ENCODE measurements at places on chromosomes 12 and 14.
A peak's percentile ranks its signal among the peaks of the same experiment; 100 is the strongest.

- DNase-seq: no peak
- H3K27me3 ChIP-seq: no peaks in the 10 kb centered on the region
- H3K4me3 ChIP-seq: no peak overlapping the region
- H3K27ac ChIP-seq: no peak overlapping the region
- H3K4me1 ChIP-seq: no peaks in the 10 kb centered on the region
- no peaks in the 10 kb centered on the region for H3K36me3 ChIP-seq
These were observed 346.2 kb upstream of the PRICKLE1 start for GRCh38 chr12:42935756-42936155.

- DNase-seq: no peak
- H3K36me3 ChIP-seq: no peaks in the 10 kb centered on the region
- H3K4me1 ChIP-seq: peaks cover 16% of the 10 kb centered on the region
- no peak overlapping the region for H3K4me3 ChIP-seq
- peaks cover 5% of the 10 kb centered on the region for H3K27me3 ChIP-seq
These were observed 217.4 kb downstream of the C12orf42 start for GRCh38 chr12:103278329-103278728.

DNA sequence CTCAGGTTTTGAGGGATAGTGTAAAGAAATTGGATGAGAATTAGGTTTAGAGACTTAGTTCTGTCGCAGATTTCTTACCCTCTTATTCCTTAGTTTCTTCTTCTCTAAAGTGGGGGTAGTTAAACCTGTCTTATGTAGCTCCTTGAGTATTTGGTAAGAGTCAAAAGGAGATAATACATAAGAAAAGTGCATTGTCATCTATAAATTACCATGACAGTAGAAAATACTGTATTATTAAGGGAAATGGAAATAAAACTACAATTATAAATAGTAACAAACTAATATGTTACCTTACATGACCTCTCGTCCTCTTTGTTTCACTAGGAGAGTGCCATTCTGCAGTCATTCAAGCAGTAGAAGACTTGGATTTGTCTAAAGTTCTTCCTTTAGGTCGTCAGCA is 49.0 kb downstream of the UTP20 start:
- no peaks in the 10 kb centered on the region for H3K4me1 ChIP-seq
- peaks cover 55% of the 10 kb centered on the region for H3K36me3 ChIP-seq
- H3K27me3 ChIP-seq: no peaks in the 10 kb centered on the region
- DNase-seq: no peak
- H3K4me3 ChIP-seq: no peak overlapping the region

- no peak overlapping the region for H3K27ac ChIP-seq
- H3K4me3 ChIP-seq: no peak overlapping the region
- DNase-seq: no peak
- H3K27me3 ChIP-seq: peaks cover 4% of the 10 kb centered on the region
- H3K4me1 ChIP-seq: no peaks in the 10 kb centered on the region
These were observed 42.2 kb upstream of the DBX2 start for GRCh38 chr12:45093051-45093450.

- H3K4me3 ChIP-seq: no peak overlapping the region
- no peaks in the 10 kb centered on the region for H3K36me3 ChIP-seq
- peaks cover 31% of the 10 kb centered on the region for H3K27me3 ChIP-seq
- no peak overlapping the region for H3K27ac ChIP-seq
- no peak for DNase-seq
These were observed 39.5 kb downstream of the GALNT16 start for GRCh38 chr14:69299286-69300035.

DNA sequence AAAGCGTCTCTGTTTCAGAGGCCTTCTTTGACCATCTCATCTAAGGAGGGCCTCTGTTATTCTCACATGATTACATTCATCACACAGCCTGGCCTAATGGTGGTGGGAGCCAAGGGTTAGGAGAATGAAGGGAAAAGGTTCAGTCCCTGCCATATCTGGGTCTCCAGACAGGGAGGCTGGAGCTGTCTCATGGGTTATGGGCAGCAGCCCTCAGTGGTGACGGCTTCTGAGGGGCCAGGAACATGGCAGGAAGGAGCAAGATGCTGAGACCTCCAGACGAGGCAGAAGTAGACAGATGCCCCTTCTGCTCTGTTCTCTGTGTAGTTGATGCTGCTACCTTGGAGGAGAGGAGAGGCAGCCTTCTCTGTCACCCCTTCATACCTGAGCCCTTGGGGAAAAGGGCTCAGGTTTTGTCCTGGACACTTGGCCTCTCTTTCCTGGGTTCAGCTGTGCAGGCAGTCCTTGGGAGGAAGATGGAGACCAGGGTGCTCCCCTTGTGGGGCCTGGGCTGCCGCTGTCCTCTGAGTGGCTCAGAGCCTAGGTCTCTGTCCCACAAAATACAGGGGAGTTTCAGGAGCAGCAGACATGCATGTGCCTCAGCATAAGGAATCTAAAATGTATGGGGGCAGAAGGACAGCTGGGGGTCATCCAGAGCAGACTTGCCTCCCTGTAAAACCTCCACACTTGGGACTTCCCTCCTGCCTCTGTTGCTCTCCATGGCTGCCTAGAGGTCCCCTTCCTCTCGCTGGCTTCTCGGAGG is 3.6 kb downstream of the IFI27L2 start:
- peaks cover 20% of the 10 kb centered on the region for H3K4me1 ChIP-seq
- peaks cover 7% of the 10 kb centered on the region for H3K27me3 ChIP-seq
- no peak for DNase-seq
- H3K27ac ChIP-seq: no peak overlapping the region
- H3K36me3 ChIP-seq: peaks cover 3% of the 10 kb centered on the region
- H3K4me3 ChIP-seq: no peak overlapping the region

DNA sequence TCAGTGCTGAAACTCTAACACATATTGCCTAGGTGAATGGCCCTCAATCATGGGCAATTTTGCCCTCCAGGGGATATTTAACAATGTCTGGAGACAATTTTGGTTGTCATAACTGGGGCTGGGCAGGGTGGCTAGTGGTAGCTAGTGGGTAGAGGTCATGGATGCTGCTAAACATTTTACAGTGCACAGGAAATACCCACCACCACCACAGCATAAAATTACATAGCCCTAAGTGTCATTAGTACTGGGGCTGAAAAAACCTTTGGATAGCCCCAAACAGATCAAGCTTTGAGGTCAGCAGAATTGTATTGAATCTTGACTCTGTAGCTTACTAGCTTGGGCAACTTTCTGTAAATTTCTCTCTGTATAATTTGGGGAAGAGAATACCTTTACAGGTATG is 758.0 kb downstream of the BCL11B start:
- H3K4me1 ChIP-seq: peaks cover 32% of the 10 kb centered on the region
- H3K36me3 ChIP-seq: peaks cover 3% of the 10 kb centered on the region
- H3K27ac ChIP-seq: no peak overlapping the region
- DNase-seq: no peak
- H3K27me3 ChIP-seq: peaks cover 2% of the 10 kb centered on the region

DNA sequence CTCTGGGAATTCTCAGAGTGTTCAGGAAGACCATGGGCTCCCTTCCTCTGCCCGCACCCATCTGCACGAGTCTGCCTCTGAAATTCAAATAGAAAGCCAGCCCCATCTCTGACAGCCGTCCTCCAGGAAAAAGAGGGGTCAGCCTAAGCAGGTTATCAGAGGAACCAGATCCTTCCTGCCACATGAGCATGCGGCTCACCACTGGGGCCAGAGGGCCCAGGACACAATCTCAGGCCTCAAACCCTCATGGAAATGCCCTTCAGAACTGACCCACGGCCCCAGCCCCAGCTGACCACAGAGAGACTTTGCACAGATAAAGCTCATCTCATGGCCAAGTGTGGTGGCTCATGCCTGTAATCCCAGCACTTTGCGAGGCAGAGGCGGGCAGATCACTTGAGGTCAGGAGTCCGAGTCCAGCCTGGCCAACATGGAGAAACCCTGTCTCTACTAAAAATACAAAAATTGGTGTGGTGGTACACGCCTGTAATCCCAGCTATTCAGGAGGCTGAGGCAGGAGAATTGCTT is 23.2 kb downstream of the PXN start:
- H3K36me3 ChIP-seq: peaks cover 12% of the 10 kb centered on the region
- no peak overlapping the region for H3K4me3 ChIP-seq
- H3K27ac ChIP-seq: no peak overlapping the region
- DNase-seq: no peak
- no peaks in the 10 kb centered on the region for H3K27me3 ChIP-seq
- peaks cover 40% of the 10 kb centered on the region for H3K4me1 ChIP-seq

DNA sequence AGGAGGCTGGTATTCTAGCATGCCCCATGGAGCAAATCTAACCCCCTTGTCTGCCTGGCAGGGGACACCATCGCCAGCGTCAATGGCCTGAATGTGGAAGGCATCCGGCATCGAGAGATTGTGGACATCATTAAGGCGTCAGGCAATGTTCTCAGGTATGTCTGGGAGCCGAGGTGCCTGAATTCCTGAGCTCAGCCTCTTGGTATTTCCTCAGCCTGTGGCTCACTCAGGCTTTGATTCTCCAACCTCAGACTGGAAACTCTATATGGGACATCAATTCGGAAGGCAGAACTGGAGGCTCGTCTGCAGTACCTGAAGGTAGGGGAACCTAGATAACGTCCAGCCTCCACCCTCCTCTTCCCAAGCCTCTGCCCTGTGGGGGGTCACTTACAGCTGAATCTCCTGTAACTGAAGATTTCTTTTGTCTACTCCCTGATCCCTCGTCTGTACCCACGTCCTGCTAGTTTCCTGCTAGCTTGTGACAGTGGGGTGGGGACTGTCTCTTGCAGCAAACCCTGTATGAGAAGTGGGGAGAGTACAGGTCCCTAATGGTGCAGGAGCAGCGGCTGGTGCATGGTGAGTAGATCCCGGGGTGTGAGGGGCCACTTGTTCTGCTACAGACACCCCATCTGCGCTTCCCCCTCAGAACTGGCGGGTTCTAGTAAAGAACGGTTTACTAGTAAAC is 7.0 kb downstream of the TAMALIN start:
- H3K4me1 ChIP-seq: no peaks in the 10 kb centered on the region
- H3K27me3 ChIP-seq: no peaks in the 10 kb centered on the region
- no peak overlapping the region for H3K27ac ChIP-seq
- DNase-seq: no peak

DNA sequence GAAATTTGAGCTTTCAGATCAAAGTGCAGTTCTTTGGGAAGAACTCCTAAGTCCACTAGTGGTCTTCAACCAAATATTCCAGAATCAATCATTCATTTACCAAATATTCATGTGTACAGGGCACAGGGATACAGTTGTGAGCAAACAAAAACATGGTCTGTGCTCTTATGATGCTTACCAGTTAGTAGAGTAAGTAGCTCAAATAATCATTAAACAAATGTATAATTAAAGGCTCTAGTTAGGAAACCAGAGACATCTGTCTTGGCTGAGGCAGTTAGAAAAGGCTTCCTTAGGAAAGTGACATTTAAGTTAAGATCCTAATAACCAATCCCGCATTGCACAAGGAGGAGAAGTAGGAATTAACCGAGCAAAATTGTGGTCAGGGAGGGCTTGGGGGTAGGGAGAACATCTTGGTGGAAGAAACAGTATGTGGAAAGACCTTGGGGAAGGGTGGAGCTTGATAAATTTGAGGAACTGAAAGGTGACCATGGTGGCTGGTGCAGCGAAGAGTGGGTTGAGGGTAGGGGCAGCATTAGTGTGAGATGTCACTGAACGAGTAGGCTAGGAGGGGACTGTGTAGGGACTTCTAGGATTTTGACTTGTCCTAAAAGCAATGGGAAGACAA is 40.0 kb downstream of the PEBP1 start:
- H3K36me3 ChIP-seq: peaks cover 48% of the 10 kb centered on the region
- no peaks in the 10 kb centered on the region for H3K4me1 ChIP-seq
- H3K4me3 ChIP-seq: no peak overlapping the region

DNA sequence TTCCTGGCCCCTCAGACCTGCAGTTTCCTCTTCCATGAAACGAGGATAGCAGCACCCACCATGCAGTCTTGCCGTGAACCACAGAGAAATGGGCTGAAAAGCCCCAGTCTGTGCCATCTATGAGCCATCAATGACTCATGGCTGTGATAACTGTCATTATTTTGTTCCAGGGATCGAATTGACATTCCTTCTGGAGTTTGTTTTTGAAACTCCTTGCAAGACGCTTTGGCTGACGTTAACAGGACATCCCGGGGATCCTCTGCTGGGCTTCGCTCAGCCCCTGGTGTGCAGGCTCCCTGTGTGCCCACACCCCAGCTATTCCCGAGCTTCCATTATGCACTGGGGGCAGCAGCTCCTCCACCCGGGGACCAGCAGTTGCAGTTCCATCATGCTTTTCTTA is 33.8 kb downstream of the MMAB start:
- no peaks in the 10 kb centered on the region for H3K36me3 ChIP-seq
- H3K4me3 ChIP-seq: no peak overlapping the region
- no peak overlapping the region for H3K27ac ChIP-seq
- no peaks in the 10 kb centered on the region for H3K4me1 ChIP-seq
- DNase-seq: no peak

- no peaks in the 10 kb centered on the region for H3K4me1 ChIP-seq
- no peaks in the 10 kb centered on the region for H3K36me3 ChIP-seq
- no peak for DNase-seq
- no peak overlapping the region for H3K27ac ChIP-seq
These were observed 185.1 kb downstream of the AKAP6 start for GRCh38 chr14:32514236-32514635.

- H3K27me3 ChIP-seq: no peaks in the 10 kb centered on the region
- peak overlapping the region; percentile 10 for H3K4me3 ChIP-seq
- DNase-seq: no peak
- H3K36me3 ChIP-seq: peaks cover 26% of the 10 kb centered on the region
- H3K4me1 ChIP-seq: peaks cover 42% of the 10 kb centered on the region
- H3K27ac ChIP-seq: peak overlapping the region; percentile 37
These were observed 1.3 kb upstream of the AEBP2 start for GRCh38 chr12:19437996-19438395.

GRCh38 chr14:89775151-89775550 is 179.4 kb downstream of the EFCAB11 start:
- peaks cover 19% of the 10 kb centered on the region for H3K4me1 ChIP-seq
- H3K27ac ChIP-seq: no peak overlapping the region
- H3K27me3 ChIP-seq: peaks cover 20% of the 10 kb centered on the region
- no peak overlapping the region for H3K4me3 ChIP-seq
- H3K36me3 ChIP-seq: no peaks in the 10 kb centered on the region
- DNase-seq: no peak

- H3K4me1 ChIP-seq: peaks cover 12% of the 10 kb centered on the region
- DNase-seq: peak; percentile 93
- H3K36me3 ChIP-seq: no peaks in the 10 kb centered on the region
- no peak overlapping the region for H3K27ac ChIP-seq
- H3K4me3 ChIP-seq: no peak overlapping the region
- no peaks in the 10 kb centered on the region for H3K27me3 ChIP-seq
These were observed 418.5 kb downstream of the TMEM121 start for GRCh38 chr14:105944632-105945610.

GRCh38 chr12:19778797-19779196 is 339.5 kb downstream of the AEBP2 start:
- H3K4me1 ChIP-seq: no peaks in the 10 kb centered on the region
- no peaks in the 10 kb centered on the region for H3K27me3 ChIP-seq
- DNase-seq: no peak
- H3K36me3 ChIP-seq: no peaks in the 10 kb centered on the region

DNA sequence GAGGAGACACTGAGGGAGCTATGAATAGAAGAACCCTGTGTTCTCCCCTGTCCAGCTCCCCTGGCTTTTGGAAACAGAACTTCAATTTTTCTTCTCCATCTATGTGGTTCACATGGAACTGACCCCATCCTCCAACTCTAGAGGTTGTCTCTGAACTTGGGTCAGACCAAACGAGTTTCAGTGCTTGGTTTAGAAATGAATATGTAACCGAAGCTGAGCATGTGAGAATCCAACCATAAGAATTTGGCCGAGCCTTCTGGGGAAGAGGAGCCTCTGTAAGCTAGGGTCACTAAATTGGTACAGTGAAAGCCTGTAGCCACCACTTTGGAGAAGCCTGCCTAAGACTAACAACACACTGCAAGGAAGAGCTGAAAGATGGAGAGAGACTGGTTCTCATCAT is 464.4 kb downstream of the ZFP36L1 start:
- no peak overlapping the region for H3K27ac ChIP-seq
- peaks cover 1% of the 10 kb centered on the region for H3K27me3 ChIP-seq
- no peak overlapping the region for H3K4me3 ChIP-seq
- no peaks in the 10 kb centered on the region for H3K4me1 ChIP-seq
- H3K36me3 ChIP-seq: no peaks in the 10 kb centered on the region
- DNase-seq: no peak
